AG08396 (cell line): ENCODE measurements at places on chromosomes 5 and 9.

- no peak for DNase-seq
Measured at GRCh38 chr5:78794693-78795215, 146.2 kb upstream of the LHFPL2 start.

DNA sequence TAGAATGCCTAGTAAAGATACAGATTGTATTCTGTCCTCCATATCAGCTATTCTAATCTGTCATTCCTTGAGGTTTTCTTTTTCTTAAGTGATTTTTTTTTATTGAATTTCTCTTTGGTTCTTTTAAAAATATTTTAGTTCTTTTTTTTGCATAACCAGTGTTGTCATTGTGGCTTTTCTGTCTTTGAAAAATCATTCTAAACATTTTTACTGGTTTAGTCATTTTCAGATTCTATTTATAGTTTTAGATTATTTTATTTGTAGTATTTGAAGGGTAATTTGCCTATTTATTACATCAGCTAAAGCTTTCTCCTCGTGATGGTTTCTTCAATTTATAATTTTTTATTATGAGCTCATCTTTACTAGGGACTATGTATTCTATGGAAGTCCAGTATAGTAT lies 78.1 kb downstream of the NDUFAF2 start:
- DNase-seq, result no peak

DNA sequence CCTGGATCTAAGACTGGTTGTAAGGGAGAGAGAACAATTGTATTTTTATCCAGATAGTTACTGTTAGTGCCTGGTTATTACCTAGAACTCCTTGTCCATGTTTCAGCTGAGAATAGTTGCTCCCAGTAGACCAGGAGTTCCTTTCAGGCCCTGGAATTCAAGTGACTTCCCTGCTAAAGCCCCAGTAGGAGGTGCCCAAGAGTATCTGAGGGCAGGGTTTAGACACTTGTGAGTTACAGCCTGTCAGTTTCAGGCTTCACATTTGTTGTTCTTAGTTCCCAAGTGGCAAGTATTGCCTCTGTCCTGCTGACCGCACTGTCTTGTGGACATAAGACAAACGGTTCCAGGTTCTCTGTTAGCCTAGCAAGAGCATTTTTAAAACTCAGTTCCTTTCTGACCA lies 743.9 kb upstream of the SEMA6A start:
- no peak for DNase-seq

- DNase-seq, result no peak
Measured at GRCh38 chr9:87516222-87516925, 18.7 kb downstream of the DAPK1 start.

- DNase-seq, result no peak
Measured at GRCh38 chr9:137032858-137033257, 970 bp upstream of the FUT7 start.

DNA sequence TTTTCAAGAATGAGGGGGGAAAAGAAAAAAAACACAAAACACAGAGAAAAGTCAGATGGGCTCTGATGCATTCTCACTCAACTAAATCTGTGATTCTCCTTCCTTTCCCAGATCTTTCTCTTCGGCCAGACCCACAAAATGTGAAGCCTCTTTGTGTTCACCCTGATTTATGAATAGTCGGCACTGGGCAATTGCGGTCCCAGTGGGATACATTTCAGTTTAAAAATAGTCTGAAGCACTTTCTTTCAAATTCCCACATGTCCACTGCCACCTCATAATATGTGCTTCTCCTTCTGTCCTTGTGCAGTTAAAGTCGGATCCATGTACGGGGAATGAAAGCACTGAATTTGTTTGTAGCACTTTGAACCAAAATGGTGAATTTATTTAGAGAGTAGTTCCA lies 995.4 kb upstream of the WWC1 start:
- DNase-seq, result no peak

GRCh38 chr5:56607551-56607950 lies 207.8 kb upstream of the MAP3K1 start:
- DNase-seq, result peak; percentile 30

DNA sequence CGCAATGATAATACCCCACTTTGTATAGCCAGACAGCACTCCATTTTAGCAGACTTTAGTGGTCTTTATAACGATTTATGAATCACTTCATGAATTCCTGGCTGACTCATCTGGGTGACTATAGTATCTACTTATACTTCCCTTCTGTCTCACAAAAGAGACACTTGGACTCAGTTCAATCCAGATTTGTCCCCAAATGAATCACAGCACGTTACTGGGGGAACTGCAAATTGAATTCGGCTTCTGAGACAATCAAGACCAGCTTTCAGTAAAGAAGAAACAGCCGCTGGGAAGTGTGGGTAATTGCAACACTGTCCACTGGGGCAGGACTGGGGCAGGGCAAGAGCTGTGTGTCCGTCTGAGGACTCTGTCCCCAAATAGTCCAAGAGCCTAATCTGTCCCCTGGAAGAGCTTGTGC lies 337.3 kb upstream of the RFX3 start:
- peak; percentile 62 for DNase-seq

GRCh38 chr5:123204251-123204650 lies 115.2 kb downstream of the PRDM6 start:
- no peak for DNase-seq

DNA sequence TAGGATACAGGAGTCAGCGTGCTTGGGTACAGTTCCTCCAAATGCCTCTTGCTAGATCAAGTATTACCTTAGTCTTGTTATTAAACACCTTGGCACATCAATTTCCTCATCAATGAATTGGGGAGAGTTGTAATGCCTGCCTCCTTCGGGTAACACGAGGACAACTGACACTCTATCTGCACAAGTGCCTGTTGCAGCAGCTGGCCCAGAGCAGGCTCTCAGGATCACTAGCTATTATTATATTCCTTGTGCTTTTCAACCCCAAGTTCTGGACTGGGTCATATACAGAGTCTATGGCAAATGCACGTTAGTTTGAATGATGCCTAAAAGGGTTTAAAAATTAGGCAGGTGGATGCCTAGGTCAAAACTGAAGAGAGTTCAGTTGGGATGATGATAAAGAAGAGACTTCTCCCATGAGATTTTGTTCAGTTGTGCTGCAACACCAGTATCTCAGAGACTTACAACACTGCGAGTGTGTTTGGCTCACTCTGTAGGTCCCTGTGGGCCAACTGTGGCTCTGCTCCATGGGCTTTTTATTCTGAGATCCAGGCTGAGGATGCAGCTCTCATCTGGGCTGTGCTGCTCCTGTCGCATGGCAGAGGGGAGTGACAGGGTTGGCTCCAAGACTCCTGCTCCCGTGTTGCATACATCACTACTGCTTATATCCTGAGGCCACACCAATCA lies 41.1 kb upstream of the TEX48 start:
- DNase-seq, result no peak

DNA sequence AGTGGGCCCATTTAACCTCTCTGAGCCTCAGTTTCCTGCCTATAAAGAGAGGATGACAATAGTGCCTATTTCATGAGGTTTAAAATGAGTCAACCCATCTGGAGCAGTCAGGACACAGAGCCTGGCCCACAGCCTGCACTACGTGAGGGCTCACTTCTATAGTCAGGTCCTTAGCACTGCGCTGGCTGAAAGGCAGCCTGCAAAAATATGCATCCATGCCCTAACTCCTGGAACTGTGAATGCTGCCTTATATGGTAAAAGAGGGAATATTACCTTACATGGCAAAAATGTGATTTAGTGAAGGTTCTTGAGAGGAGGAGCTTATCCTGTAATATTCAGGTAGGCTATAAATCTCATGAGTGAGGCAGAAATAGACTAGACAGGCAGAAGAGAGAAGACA lies 98.5 kb downstream of the GABBR2 start:
- DNase-seq, result no peak

- no peak for DNase-seq
Measured at GRCh38 chr5:77770293-77771005, 5.7 kb downstream of the TBCA start.

GRCh38 chr9:116859763-116860162 lies 172.7 kb downstream of the TRIM32 start:
- DNase-seq, result no peak

- DNase-seq, result no peak
Measured at GRCh38 chr5:128406803-128407202, 131.2 kb downstream of the FBN2 start.

- DNase-seq, result no peak
Measured at GRCh38 chr5:96619946-96620345, 42.2 kb upstream of the CAST start.

- no peak for DNase-seq
Measured at GRCh38 chr5:180117000-180117725, 45.6 kb upstream of the RNF130 start.

- DNase-seq, result no peak
Measured at GRCh38 chr5:33316773-33317172, 124.0 kb upstream of the TARS1 start.

- DNase-seq, result no peak
Measured at GRCh38 chr5:81549123-81549522, 155.2 kb upstream of the ACOT12 start.

- peak; percentile 52 for DNase-seq
Measured at GRCh38 chr9:130835441-130836298, 616 bp downstream of the ABL1 start.

DNA sequence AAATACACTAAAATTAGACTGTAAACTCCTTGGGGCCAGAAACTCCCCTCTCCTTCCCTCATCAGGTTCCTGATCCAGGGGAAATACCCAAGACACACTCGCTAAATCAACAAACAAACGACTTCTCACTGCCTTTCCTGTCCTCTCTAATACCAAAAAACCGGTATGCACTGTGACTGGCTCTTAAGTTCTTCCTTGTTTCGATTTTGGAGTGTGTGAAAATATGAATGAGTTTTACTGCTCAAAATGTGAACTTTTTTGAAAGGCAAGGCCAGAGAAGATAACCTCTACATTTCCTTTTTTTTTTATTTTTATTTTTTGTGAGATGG lies 81.1 kb upstream of the EPB41L4B start:
- DNase-seq, result no peak

DNA sequence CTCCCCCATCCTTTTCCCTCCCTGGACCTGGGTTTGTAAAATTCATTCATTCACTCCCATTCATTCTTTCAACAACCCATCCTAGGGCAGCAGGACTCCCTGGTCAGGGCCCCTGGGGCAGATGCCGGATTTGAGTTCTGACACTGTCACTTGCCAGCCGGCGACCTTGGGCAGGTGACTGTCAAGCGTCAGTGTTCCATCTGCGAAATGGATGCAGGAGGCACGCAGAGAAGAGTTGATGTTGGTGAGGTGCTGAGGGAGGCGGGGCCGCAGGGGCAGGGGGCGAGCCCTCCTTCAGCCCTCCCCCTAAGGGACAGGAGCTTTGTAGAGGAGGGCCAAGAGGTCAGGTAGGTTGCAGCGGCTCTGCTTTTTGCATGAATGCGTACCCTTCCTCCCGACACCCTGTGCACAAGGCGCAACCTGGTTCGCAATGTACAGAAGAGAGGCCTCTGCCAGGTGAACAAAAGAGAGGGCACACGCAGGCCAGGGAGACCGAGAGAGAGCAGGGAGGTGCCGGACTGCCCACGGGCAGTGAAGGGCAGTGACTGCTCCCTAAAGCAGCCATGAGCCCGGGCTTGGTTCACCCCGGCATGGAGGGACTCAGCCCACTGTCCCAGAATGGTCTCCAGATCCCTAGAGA lies 128.1 kb downstream of the BARX1 start:
- peak; percentile 7 for DNase-seq

GRCh38 chr5:67816456-67816855 lies 399.1 kb upstream of the PIK3R1 start:
- no peak for DNase-seq

- DNase-seq, result no peak
Measured at GRCh38 chr9:16136451-16136850, 583.6 kb downstream of the CCDC171 start.

GRCh38 chr9:99003308-99003707 lies 59.6 kb downstream of the COL15A1 start:
- no peak for DNase-seq

GRCh38 chr5:31995006-31995405 lies 179.1 kb downstream of the GOLPH3 start:
- no peak for DNase-seq

GRCh38 chr9:116405321-116405720 lies 251.7 kb downstream of the PAPPA start:
- DNase-seq, result no peak

- no peak for DNase-seq
Measured at GRCh38 chr5:158349987-158350386, 491.0 kb upstream of the CLINT1 start.

DNA sequence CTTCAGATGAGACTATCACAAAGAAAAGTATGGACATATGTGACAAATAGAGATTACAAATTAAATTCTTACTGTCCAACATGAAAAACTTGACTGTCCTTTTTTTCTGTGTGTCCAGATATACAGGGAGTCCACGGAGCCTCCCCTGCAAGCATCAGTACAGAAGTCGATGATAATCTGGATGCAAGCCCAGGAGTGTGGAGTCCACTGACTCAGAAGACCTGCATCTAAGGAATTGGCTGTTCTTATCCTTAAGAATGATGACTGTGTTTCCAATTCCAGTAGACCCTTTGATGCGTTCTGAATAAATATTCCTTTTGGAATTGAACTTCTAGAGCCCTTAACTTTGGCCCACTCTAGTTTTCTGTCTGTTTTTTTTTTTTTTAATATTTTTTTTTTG lies 56.7 kb upstream of the TAF11L2 start:
- peak; percentile 74 for DNase-seq

DNA sequence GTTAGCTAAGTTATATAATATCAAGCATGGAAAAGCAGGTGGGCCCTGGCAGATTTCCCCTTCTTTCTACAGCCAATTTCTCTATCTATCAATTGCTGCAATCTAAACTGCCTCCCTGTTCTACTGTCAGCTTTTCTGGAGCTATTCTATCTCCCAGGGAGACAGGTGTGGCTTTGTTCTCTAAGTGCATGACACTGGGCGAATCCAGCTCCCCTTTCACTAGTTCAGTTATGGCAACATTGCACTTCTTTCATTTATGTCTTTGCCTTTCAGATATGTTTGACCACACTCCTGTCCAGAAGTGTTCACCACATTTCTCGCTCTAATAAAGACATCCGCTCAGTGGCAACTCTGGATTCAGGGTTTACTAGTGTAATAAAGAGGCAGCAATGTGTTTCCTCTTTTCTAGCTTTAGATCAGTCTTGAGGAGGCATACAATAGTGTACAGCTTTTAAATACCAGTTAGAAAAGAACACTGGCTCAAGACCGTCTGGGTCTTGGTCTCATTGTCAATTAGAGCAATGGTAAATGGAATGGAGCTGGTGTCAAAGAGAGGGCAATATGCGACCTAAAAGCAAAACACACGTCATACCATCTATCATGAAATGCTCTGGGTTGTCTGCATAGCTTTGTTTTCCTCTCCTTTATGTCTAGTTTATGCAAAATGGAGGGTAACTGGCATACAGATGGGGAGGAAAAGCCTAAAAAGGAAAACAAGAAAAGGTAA lies 197.0 kb downstream of the SLF1 start:
- no peak for DNase-seq

GRCh38 chr9:36148311-36149051 lies 11.9 kb downstream of the GLIPR2 start:
- peak; percentile 94 for DNase-seq

GRCh38 chr9:100058699-100059579 lies 39.9 kb downstream of the ERP44 start:
- no peak for DNase-seq

- DNase-seq, result peak; percentile 64
Measured at GRCh38 chr9:34437006-34437925, 21.1 kb downstream of the FAM219A start.

GRCh38 chr5:114201332-114201731 lies 160.5 kb upstream of the KCNN2 start:
- DNase-seq, result no peak
